NCI-H2081 (cell line): ENCODE measurements at places on chromosomes 7 and 10.

DNA sequence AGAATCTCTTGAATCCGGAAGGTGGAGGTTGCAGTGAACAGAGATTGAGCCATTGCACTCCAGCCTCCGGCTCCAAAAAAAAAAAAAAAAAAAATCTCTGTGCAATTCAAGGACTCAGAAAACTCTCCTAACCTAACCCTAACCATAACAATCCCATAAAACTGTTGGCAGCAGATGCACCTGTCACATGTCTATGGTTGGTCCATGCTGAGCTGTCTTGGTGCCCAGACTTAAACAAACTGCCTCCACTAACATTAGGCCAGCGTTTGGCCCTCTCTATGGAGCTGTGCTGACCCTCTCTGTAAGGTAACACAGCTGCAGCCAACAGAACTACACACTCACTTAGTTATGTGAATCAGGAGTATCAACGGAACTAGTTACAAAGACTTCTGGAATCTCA is 132.5 kb upstream of the PTER start:
- no peak for DNase-seq

GRCh38 chr7:5408777-5409176 is 14.9 kb downstream of the TNRC18 start:
- DNase-seq = no peak

GRCh38 chr7:81883801-81884393 is 114.0 kb upstream of the HGF start:
- DNase-seq = no peak

- DNase-seq = no peak
Measured at GRCh38 chr7:107248551-107249316, 79.9 kb downstream of the HBP1 start.

GRCh38 chr10:119416855-119417254 is 125.7 kb downstream of the RGS10 start:
- peak; percentile 24 for DNase-seq

DNA sequence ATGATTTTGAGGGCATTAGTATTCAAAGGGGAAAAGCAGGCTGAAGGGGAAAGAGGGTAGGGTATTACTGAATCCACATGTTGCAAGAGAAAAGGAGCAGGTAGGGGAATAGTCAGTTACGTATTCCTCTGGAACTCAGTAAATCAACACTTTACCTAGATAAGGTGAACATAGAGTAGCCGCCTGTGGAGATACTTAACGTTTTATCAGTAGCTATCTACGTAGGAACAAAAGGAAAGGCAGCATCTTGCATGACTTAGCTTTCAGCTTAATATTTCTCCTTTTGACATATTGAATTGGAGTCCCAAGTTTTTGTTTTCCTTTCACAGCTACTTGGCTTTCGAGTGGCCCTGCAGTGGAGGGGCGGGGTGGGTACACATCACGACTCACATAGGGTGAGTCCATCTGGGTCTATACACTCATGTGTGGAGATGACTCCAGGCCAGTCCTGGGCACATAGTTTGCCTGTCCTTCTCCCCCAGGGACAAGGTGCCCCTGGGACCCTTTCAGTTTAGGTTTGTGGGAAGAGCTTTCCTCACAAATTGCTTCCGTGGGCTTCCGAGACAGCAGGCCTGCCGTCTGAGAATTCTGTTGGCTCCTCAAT is 48.1 kb downstream of the CCNY start:
- DNase-seq = no peak

DNA sequence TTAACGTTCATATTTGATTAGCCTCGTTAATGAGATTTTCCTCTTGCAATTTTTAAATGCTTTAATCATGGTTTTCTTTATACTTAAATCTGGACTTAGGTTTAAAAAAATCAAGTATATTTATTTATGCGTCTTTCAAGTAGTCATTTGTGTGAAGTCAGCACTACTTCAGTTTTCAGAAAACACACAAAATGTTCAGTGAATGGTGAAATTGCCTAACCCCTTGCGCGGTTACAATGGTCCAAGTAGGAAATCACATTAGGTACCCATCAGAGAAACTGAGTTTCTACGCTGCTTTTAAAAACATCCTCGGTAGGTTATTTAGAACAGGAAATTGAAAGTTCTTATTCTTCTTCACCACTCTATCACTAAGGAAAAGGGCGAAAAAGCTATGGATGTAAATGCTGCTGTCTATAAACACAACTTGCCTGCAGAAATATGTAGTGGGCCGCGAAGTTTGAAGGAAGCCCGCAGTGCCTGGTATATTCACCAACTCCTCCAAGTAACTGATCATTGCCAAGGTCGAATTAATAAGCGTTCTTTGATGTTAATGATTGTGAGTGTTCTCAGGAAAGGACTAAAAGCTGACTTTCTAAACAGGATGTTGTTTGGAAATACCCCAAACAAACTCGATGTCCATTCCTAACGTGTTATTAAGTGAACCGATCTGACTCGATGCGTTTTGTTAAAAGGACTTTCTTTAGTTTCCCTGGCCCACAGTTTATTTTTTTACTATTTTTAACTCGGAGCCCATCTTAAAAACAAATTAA is 1.0 kb downstream of the SYPL1 start:
- DNase-seq = no peak

DNA sequence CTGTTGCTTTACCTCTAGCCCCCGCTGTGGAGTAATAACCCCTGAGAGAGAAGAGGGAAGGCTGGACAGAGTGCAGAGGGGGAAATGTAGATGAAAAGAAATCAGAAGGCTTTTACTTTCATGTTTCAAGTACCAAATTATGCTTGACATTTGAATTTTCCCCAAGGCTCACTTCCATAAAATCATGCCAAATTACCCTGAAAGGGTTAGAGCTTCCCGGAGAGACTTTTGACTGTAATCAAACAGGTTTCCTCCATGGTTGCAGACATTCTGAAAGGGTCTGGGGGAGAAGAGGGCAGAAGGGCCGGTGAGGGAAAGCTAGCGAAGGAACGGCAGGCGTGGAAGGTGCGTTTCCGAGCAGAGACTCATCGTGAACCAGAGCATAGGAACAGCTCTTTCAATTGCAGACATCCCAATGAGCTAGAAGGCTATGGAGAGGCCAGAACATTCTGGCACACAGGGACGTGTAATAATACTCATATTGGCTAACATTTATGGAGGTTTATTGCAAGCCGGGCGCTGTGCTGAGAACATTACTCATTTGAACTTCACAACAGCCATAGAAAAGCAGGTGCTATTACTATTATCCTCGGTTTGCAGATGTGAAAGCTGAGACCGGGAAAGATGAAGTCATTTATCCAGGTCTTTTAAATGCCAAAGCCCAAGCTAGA is 620.8 kb upstream of the AUTS2 start:
- DNase-seq = no peak
